DND-41 (cell line): ENCODE measurements at places on chromosomes 12 and 14.

DNA sequence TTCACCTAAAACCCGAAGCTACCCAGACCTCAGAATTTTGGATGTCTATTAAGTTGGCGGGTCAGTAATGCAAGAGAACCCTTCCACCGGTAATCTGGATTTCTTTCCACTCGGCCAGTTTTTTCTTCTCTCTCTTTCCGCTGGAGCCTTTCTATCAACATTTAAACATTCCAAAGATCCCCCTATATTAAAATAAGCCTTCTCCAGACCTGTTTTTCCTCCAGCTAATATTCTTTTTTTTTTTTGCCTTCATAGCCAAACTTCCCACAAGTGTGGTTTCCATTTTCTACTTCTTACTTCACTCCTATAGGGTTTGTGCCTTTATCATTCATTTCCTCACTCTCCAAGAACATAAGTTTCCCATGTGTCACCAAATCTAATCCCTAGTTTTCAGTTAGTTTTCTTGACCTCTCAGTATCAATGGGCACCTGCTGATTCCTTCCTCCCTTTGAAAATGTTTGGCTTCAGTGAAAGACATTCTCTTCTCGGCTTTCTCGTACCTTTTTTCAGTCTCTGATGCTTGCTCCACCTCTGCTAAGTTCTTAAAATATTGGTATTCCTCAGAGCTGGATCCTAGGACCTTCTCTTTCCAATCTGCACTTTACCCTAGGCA lies 583 bp upstream of the SDR39U1 start:
- DNase-seq = no peak

DNA sequence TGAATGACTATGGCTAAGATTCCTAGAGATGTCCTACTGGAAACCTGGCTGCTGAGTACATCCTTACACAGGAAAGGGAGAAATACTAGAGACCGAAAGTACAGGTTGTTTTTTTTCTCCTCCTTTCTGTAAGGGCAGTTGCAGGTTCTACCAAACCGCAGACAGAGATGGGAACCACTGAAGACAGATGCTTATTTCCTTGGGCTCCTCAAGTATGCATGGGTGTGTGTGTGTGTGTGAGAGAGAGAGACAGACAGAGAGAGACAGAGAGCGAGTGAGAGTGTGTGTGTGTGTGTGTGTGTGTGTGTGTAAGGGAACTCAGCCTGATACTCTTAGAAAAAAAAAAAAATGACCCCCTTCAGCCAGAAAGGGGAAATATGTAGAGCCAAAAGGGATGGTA lies 42.5 kb downstream of the MAP4K5 start:
- DNase-seq = peak; percentile 17

- DNase-seq = no peak
Measured at GRCh38 chr12:88145567-88146505, 3.7 kb downstream of the TMTC3 start.

DNA sequence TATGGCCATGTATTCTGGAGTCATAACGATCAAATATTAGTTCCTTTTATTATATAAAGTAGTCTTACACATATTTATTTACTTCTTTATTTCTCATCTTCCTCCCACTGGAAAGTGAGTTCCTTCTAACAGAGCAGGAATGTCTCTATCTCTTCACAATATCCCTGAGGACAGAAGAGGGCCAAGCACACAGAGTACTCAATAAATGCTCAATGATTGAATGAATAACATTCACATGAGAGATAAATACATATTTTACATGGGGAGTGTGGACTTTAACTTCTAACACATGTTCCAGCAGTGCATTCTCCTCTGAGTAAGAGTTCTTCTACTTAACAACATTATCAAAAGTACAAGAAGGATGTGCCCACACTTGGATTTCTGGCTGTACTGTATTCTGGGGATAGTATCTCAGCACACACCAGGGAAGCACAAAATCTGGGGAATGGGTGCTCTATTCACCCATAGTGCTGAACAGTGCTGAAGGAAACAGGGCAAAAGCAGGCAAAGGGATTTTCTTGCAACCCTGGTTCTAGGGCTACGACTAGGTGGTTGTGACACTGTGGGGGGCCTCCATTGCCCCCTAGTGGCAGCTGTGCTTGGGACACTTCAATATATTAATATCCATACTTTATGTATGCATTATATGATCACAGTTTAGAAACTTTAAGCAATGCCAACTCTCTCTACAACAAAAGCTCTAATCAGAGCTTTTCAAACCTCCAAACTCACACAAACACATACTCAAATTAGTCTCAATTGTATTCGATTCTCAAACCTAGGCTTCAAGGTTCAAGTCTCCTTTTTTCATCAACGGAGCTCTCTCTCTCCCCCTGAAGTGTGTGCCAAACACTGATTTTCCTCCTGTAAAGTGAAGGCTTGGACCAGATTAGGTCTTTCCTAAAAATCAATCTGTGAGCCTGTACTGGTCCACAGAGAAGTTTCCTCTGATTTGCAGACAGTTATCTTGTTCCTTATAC lies 115.5 kb downstream of the SLC2A13 start:
- DNase-seq = peak; percentile 16

DNA sequence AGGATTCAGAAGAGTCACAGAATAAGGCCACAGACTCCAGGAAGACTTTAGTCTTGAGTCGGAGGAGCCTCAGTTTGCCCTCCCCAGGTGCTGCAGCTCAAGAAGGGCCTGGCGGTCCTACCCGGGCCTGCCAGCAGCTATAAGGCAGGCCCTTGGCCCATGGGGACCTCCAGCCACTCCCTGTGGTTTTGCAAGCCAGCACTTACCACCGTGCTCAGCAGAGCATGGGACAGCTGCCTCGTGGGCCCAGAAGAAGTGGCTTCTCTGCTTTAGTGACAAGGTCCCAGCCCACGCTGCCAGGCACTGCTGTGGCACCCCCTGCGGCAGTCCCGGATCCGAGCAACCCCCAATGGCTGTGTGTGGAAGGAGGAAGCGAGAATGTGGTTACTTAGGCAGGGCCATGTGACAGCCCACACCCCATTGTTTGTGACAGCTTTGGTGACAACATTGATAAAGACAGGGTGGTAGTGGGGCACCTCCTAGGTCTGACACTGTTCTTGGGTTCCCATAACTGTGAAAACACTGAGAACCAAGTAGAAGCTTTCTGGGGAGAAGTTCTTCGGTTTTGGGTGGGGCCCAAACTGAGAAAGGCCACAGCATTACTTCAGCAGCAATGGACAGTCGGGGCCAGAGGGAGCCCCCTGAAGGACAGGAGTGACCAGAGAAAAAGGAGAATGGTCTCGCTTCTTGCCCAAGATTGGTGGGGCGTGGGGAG lies at the start of gene SELPLG:
TSS of gene SELPLG (minus strand) at position 361 of the 715 bp plus-strand sequence. CDS start 9,587 bp downstream, outside the sequence.
- peak; percentile 90 for DNase-seq

- no peak for DNase-seq
Measured at GRCh38 chr12:91327131-91327530, 144.5 kb upstream of the DCN start.

DNA sequence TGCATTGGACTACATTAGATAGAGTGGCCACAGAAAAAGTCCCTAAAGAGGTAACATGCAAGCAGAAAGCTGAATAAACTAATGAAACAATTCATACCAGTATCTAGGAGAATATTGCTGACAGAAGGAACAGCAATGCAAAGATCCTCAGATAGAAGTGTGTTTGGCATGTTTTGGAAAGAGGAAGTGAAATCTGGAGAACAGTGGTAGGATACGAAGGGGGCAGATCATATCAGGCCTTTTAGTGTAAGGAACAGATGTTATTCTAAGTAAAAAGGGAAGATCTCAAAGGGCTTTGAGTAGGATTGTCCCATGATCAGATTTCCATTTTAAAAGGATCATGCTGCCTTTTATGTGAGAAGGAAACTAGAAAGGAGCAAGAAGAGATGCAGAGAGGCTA lies 342.9 kb downstream of the PAWR start:
- DNase-seq = no peak

- no peak for DNase-seq
Measured at GRCh38 chr14:87080146-87080545, 912.8 kb downstream of the GALC start.

DNA sequence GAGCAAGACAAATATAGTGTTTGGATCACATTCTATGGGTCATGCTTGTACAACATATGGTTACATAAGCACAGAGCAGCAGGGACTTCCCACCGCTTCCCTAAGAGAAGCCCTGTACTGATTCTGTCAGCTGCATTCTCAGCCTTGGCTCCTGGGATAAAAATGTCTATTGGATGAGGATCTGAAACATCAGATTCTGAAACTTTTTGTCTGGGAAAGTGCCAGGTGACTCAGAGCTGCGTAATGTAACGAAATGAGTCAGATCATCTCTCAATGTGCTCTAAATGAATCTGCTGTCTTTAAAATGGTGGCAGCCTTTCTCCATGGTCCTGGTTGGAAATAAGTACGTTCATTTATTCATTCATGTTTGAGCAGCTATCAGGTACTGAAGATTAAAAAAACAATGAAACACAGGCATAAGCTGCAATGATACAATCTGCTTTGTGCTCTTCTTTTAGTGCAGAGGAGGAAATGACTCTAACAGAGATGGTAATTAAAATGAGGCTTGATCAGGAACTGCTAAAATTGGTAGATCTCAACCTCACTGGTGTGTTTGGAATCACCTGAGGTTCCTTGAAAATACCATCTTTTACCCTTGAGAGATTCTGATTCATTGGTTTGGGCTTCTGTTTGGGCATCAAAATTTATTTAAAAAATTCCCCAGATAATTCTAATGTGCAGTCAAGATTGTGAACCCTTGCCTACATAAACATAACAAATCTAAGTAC lies 99.1 kb upstream of the NAP1L1 start:
- no peak for DNase-seq

GRCh38 chr12:113098441-113099028 lies 37.0 kb downstream of the RASAL1 start:
- DNase-seq = peak; percentile 86

DNA sequence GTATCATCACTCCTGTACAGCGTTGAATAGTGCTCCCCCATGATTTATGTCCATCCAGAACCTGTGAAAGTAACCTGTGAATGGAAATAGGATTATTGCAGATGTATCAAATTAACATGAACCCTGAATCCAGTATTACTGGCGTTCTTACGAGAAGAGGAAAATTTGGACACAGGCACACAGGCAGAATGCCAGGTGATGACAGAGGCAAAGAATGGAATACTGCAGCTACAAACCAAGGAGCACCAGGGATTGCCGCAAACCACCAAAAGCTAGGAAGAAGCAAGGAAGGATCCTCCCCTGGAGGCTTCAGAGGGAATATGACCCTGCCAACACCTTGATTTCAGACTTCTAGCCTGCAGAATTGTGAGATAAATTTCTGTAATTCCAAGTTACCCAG lies 113.5 kb upstream of the EGLN3 start:
- DNase-seq = no peak

- no peak for DNase-seq
Measured at GRCh38 chr14:42322531-42323284, 716.0 kb downstream of the LRFN5 start.

GRCh38 chr14:38257507-38257906 lies 1.6 kb upstream of the CLEC14A start:
- DNase-seq = no peak

DNA sequence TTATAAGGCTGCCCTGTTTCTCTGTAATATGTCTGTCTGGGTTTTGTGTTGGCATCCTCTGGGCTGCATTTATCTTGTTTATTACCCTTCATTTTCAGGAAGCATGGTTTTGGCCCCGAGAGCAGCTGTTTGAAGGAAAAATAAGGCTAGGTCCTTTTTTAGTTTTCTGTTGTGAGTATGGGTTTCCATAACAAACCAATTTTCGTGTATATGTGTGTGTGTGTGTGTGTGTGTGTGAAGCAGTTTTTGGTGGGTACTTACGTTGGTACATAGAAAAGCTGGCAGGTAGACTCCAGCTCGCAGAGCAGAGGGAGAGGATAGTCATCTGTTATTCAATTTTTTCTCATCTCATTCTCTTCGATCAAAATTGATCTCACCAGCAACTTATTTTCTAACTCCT lies 52.5 kb downstream of the MAPKAPK5 start:
- no peak for DNase-seq

DNA sequence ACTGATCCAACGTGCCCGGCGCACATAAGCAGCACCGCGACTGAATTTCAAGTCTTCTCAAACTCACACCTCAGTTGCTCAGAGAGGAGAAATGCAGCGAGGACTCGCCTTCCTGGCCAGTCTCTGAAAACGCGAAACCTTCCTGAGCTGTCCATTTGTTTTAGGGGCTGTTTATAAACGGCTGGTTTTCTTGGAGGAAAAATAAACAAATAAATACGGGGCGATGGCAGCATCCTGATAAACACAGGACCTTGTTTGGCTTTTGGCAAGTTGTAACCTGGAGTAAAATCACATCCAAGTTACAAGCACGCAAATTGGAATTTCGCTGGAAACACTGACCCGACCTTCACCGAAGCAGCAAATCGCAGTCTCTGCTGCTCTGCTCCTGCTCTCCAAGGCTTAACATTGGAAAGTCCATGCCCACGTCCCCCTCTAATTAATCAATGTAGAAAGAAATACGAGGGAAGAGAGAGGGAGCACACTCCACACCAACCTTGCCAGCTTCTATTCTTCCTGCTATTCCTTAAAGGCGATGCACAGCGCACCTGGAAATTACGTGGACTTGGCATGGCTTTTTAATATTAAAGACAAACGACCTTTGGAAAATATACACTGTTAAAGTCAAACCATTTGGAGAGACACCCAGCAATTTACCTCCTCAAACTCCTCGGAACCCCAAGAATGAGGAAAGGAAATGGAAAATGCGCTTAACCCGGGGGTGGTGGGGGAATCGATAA lies 248.8 kb downstream of the APAF1 start:
- no peak for DNase-seq

DNA sequence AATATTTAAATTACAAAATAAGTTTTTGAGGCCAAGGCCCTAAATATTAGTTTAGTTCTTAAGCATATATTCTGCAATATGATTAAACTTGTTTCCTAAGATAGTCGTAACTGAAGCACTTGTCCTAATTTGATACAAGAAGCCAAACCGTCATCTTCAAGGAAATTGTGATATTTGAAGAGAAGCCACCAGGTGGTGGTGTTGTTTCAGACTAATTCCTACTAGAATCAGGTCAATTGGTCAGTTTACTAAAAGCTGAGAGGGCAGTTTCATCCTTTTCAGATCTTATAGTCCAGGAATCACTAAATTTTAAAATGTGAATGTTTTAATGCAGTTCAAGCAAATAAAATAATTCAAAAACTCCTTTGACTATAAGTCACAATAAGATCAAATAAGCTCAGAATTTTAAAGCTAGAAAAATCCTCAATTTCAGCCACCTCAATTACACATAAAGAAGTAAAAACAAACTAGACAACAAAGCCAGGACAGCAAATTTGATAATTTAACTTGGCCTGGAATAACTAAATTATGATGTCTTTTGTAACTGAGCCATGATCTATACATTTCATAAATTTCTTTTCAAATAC lies 7.1 kb upstream of the ARL1 start:
- no peak for DNase-seq

DNA sequence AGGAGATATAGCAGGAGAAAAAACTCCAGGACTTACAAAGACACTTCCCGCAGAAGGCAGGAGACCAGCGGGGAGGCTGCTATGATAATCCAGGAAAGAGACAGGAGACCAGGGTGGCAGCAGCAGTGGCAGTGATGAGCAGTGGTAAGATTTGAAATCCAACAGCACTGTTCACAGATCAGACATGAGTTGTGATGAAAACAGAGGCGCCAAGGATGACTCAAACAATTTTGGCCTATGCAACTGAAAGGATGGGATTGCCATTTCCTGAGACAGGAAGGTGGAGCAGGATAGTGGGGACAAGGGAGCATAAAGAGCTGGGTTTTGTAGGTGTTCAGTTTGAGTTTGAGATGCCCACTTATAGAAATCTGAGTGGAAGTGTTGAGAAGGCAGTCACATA lies 108.6 kb upstream of the DYRK2 start:
- no peak for DNase-seq
